ENCODE measurements at places on chromosomes 7 and 10. TPM values are rescaled to one million over a fixed set of nuclear protein-coding genes. Genes with fewer than 3 reads are reported as not detected.

The TFEC gene
- total RNA-seq, result 1.3 TPM

The ITPRID1 gene
- not detected for total RNA-seq

The HNRNPA2B1 gene
- total RNA-seq, result 57.0 TPM

The GIMAP4 gene
- total RNA-seq, result 29.5 TPM

The CTAGE4 gene
- total RNA-seq, result not detected

The CLDN12 gene
- total RNA-seq, result 55.3 TPM

The PAX4 gene
- not detected for total RNA-seq

The SFRP5 gene
- not detected for total RNA-seq

The SMKR1 gene
- not detected for total RNA-seq

The TRPV6 gene
- total RNA-seq, result not detected

The HOXA5 gene
- total RNA-seq, result 22.0 TPM

The ADRA2A gene
- 23.5 TPM for total RNA-seq

The FEZF1 gene
- not detected for total RNA-seq

The MBL2 gene
- total RNA-seq, result not detected

The LRMDA gene
- 0.96 TPM for total RNA-seq

The SLC4A2 gene
- total RNA-seq, result 390 TPM

The SLC26A3 gene
- 0.11 TPM for total RNA-seq

The MGAM2 gene
- not detected for total RNA-seq

The ATRNL1 gene
- 15.4 TPM for total RNA-seq

The TFPI2 gene
- total RNA-seq, result not detected

DNA sequence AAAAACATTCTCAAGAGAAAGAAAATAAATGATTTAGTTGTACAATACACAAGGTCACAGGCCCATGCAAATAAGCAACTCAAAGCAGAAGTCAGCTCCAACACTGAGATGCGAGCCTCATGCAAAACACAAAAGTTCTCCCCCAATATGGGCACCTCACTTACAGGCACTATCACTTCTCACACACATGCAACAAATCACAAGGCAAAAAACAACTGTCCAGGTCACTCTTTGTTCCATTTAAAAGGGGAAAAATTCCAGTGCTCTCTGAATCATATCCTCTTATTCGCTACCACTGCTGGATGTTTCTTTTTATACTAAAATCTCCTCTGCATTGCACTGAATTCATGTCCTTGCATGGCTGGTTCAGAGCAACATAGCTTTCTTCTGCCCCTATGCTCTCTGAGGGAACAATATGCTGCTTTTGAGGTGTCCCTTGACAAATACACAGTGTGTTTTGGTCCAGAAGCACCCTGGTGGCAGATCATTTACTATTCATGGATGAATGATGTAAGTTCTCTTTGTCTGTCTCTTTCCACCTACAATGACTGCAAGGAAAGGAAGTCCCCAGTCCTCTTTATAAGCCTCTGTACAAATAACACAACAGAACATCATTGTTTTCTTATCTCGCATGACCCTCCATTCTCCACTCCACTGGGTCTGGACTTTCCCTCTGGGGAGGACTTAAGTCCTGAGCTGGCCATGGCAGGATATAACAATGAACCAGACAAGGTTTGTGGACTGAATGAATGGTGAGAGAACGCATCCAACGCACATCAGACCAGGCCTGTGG is 85.4 kb upstream of the GSDME start:
- no peak overlapping the region for H3K4me3 ChIP-seq
- H3K4me1 ChIP-seq, result no peaks in the 10 kb centered on the region
- no peak for DNase-seq
- no peak overlapping the region for H3K27ac ChIP-seq

DNA sequence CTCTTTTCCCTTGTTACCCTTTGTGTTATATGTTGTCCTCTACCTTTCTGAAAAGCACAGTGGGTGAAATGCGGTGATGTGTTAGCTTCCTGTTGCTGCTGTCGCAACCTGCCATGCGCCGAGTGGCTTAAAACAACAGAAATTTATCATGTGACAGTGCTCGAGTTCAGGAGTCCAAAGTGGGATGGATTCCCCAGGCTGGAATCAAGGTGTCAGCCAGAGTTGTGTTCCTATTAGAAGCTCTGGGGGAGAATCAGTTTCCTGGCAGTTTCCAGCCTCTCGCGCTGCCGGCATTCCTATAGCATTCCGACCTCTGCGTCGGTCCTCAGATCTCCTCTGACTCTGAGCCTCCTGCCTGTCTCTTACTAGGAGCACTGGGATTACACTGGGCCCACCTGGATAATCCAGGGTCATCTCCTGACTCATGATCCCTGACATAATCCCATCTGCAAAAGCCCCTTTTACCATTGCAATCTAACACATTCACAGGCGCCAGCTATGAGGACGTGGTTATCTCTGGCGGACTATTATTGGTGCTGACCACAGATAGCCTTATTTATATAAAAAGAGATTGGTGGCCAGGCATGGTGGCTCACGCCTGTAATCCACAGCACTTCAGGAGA is 207.5 kb downstream of the CUX1 start:
- no peak overlapping the region for H3K4me3 ChIP-seq
- no peak for DNase-seq
- no peaks in the 10 kb centered on the region for H3K27me3 ChIP-seq

DNA sequence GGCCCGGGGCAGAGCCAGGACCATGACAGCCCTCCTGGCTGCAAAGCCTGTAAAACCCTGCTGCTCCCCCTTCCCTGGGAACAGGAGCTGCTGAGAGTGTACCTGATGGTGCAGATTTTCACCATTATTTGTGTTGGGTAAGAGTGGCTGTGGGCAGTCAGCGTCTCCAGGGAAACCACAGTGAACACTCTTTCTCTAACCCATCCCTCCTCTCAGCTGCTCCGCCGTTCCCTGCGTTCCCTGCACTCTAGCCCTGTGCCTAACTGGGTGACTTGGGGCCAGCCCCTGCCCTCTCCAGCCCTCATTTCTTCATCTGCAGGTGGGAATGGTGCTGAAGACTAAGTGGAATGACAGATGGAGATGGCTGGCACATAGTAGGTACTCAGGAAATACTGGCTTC is 75.9 kb upstream of the PCBD1 start:
- H3K27me3 ChIP-seq, result no peaks in the 10 kb centered on the region
- H3K36me3 ChIP-seq, result no peaks in the 10 kb centered on the region
- no peak overlapping the region for H3K4me3 ChIP-seq
- no peaks in the 10 kb centered on the region for H3K4me1 ChIP-seq
- no peak for DNase-seq

DNA sequence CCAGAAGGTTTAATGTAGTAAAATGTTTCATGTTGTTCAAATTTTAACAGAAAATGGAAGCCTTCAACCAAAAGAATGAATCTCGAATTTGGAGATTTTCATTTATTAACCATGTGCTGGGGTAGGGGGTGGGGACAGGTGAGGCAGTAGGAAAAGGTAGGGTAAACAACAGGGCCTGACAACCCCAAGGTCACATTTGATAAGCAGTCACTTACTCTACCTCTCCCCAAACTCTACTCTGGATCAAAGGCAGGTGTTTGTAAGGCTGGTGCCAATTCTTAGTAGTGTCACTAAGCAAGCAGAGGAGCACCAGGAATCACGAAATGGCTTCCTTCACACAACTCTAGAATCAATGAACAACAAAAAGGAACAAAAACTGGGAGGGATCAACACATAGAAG is 138.0 kb downstream of the ZFAND4 start:
- H3K4me3 ChIP-seq, result no peak overlapping the region
- DNase-seq, result no peak

DNA sequence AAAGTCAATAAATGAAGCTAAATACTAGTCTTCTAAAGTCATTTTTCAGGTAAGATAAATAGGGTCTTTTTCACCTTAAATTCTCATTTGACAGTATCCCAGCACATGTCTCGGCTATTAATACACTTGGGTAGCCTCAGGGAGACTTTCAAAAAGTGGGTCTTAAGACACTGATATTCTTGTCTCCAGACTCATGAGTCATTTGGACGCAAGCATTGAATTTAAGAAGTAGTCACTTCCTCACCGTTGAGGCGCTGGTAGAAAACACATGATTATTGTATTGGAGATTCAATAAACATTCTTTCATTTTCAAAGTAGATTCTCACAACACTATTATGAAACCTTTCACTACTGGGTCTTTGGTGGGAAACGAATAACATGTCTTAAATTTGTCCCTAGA is 108.9 kb upstream of the SP8 start:
- H3K27me3 ChIP-seq, result no peaks in the 10 kb centered on the region
- no peak overlapping the region for H3K27ac ChIP-seq

GRCh38 chr10:7810443-7810842 is 7.9 kb upstream of the TAF3 start:
- H3K27ac ChIP-seq, result no peak overlapping the region
- no peaks in the 10 kb centered on the region for H3K4me1 ChIP-seq
- no peaks in the 10 kb centered on the region for H3K27me3 ChIP-seq
- no peak overlapping the region for H3K4me3 ChIP-seq
- peaks cover 16% of the 10 kb centered on the region for H3K36me3 ChIP-seq

- H3K27ac ChIP-seq, result peak overlapping the region; percentile 63
- no peaks in the 10 kb centered on the region for H3K4me1 ChIP-seq
- H3K36me3 ChIP-seq, result no peaks in the 10 kb centered on the region
- H3K4me3 ChIP-seq, result no peak overlapping the region
- DNase-seq, result no peak
Observed at GRCh38 chr10:109992485-109992884, 15.3 kb upstream of the ADD3 start.

GRCh38 chr7:93530701-93531100 is 43.8 kb downstream of the CALCR start:
- H3K27me3 ChIP-seq, result no peaks in the 10 kb centered on the region
- no peaks in the 10 kb centered on the region for H3K4me1 ChIP-seq
- no peak overlapping the region for H3K4me3 ChIP-seq

- H3K27ac ChIP-seq, result peak overlapping the region; percentile 83
- no peaks in the 10 kb centered on the region for H3K36me3 ChIP-seq
- H3K4me3 ChIP-seq, result peak overlapping the region; percentile 35
- no peaks in the 10 kb centered on the region for H3K27me3 ChIP-seq
- DNase-seq, result peak; percentile 83
- H3K4me1 ChIP-seq, result peaks cover 74% of the 10 kb centered on the region
Observed at GRCh38 chr7:137992550-137993394, 9.1 kb downstream of the CREB3L2 start.

DNA sequence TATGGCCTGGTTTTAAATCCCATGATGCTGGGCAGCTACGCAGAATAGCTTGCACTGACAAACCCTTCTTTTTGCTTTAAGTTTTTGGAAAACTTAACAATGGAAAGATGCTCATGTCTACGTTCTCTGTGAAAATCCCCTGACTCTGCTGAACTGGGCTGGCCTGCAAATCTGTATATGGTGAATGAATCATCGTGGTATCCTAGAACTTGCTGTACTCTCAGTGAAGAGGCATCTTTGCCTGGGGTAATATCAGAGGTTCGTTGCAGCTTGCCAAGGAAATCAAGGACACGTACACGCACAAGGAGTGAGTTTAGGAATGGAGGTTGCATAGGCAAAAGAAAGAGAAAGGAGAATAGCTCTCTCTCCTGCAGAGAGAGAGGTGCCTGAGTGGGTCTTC is 382.0 kb upstream of the ADARB2 start:
- no peak for DNase-seq
- no peaks in the 10 kb centered on the region for H3K27me3 ChIP-seq
- no peaks in the 10 kb centered on the region for H3K4me1 ChIP-seq

DNA sequence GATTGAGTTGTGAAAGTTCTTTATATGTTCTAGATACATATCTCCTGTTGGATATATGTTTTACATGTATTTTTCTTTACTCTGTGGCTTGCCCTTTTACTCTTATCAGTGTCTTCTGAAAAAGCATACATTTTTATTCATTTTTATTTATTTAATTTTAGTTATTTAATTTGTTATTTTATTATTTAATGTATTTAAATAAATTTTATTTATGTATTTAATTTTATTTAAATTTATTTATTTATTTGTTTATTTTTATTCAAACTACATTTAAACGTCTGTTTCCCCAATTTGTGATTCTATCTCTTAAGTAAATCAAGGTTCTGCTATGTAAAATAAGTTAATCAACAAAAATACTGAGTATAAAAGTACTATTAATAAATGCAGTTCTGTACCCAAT is 279.1 kb upstream of the AKR1E2 start:
- no peak overlapping the region for H3K27ac ChIP-seq
- no peak for DNase-seq
- no peaks in the 10 kb centered on the region for H3K36me3 ChIP-seq
- no peak overlapping the region for H3K4me3 ChIP-seq
- H3K27me3 ChIP-seq, result no peaks in the 10 kb centered on the region
- peaks cover 3% of the 10 kb centered on the region for H3K4me1 ChIP-seq

- no peaks in the 10 kb centered on the region for H3K4me1 ChIP-seq
- no peak overlapping the region for H3K4me3 ChIP-seq
- DNase-seq, result no peak
- H3K27ac ChIP-seq, result no peak overlapping the region
Observed at GRCh38 chr7:49324707-49325106, 400.4 kb downstream of the CDC14C start.

DNA sequence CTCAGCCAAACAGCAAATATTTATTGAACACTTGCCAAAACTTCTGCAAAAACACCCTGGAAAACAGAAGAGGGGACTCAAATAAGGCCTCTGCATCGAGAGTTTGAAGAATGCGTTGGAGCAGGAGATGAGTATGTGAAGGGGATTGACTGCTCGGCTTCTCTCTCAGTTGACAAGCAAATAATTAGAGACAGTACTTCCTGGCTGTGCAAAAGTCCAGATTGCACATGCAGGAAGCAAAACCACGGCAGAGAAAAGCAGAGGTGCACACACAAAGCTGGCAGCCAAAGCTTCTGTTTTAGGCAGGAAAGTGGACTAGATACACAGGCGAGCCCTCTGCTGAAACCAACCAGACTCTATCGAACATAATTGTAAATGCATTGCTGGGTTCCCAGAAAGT is 343.6 kb upstream of the MGMT start:
- no peaks in the 10 kb centered on the region for H3K36me3 ChIP-seq
- no peaks in the 10 kb centered on the region for H3K4me1 ChIP-seq
- no peak for DNase-seq
- H3K4me3 ChIP-seq, result no peak overlapping the region

DNA sequence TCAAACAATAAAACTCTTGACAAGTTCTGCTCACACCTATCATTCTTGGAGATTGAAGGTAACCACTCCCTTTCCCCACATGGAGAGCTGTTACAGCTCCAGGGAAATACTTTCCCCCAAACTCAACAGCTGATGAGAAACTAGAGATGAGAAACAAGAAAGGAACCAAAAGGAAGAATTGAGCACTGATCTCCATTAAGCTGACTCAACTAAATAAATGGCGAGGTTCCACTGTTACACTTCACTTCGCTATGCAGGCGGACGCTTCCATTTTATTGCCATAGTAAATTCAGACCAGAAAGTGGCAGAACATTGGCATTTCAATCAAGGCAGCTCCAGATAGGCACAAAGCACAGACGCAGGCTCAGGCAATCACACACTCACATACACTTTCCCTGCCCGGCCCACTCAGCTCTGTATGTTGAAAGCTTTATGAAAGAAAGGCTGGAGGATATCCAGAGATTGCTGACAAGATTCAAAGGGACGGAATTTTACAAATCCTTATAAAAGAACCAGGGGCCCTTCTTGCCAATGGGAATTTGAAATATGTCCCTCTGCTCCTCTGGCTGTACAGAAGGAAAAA is 11.5 kb upstream of the YAE1 start:
- DNase-seq, result no peak
- H3K4me3 ChIP-seq, result no peak overlapping the region
- H3K27me3 ChIP-seq, result no peaks in the 10 kb centered on the region
- no peaks in the 10 kb centered on the region for H3K4me1 ChIP-seq

GRCh38 chr10:79336276-79336675 is 11.0 kb upstream of the PPIF start:
- H3K27ac ChIP-seq, result no peak overlapping the region
- DNase-seq, result no peak
- H3K4me1 ChIP-seq, result no peaks in the 10 kb centered on the region
- no peaks in the 10 kb centered on the region for H3K36me3 ChIP-seq
- no peak overlapping the region for H3K4me3 ChIP-seq

- peaks cover 12% of the 10 kb centered on the region for H3K4me1 ChIP-seq
- peak; percentile 92 for DNase-seq
- H3K27me3 ChIP-seq, result no peaks in the 10 kb centered on the region
- no peaks in the 10 kb centered on the region for H3K36me3 ChIP-seq
- H3K27ac ChIP-seq, result peak within 1 kb of the TSS; percentile 96
Observed at GRCh38 chr10:51074238-51075028, at the start of gene PRKG1. Gene PRKG1 (plus strand): TSS chr10:51074487.
